ENCODE measurements at places on chromosomes 7 and 10.

DNA sequence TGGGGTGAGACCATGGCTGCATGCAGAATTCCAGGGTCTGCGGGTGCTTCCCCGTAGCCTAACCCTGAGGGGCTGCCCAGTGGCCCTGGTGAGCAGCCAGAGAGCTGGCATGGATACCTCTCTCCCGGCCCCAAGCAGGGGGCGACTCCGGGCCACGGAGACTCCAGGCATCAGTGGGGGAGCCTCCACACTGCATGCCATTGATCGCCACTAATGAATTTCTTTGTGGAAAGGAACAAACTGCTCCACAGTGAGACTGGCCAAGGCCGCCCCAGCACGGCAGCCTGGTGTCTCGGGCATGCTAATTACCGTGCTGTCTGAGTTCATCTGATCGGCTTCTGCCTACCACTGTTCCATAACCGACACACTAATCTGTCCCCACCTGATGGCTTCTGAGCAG, 184.4 kb downstream of the GRID1 start:
- DNase-seq = no peak

DNA sequence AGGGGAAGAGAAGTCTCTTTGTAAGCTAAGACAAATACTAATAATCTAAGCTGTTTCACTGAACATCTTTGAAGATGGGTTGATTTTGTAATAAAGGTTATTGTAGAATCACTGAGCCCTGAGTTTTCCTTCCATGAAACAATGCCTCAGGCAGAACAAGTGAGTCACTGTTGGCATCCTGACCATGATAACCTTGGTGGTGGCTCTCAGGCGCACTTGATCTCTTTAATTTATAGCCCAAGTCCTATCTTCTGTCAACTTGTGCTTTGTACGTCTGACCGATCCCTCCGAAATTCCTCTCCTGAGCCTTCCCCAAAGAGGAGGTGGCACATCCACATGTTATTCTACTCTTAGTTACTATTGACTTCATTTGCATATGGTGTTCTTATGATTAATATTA, 812.9 kb downstream of the REEP3 start:
- DNase-seq = no peak

GRCh38 chr10:32068569-32068968, 12.3 kb upstream of the KIF5B start:
- DNase-seq = no peak

- peak; percentile 17 for DNase-seq
Observed at GRCh38 chr7:151551820-151552219, 32.1 kb upstream of the RHEB start.

DNA sequence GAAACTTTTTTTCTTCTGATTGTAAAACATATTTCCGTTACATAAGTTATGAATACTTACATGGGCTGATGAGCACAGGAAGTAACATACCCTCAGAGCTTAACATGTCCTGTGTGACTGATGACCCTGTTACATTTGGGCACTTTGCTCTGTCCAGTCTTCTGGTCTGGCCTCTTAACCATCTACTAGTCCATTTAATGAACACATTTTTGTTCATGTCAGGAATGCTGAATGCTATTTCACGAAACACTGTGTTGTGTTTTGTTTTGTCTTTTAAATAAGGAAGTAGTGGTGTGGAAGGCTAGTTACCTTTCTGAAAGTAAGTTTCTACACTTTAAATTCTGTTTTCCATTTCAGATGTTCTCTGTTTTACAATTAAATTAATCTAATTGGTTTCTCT, 77.7 kb downstream of the RBM33 start:
- DNase-seq = no peak

GRCh38 chr7:28480595-28480994, 68.3 kb downstream of the CREB5 start:
- no peak for DNase-seq

GRCh38 chr7:50022451-50022850, 70.6 kb downstream of the ZPBP start:
- no peak for DNase-seq

- no peak for DNase-seq
Observed at GRCh38 chr10:123485341-123485960, 180.7 kb upstream of the GPR26 start.

DNA sequence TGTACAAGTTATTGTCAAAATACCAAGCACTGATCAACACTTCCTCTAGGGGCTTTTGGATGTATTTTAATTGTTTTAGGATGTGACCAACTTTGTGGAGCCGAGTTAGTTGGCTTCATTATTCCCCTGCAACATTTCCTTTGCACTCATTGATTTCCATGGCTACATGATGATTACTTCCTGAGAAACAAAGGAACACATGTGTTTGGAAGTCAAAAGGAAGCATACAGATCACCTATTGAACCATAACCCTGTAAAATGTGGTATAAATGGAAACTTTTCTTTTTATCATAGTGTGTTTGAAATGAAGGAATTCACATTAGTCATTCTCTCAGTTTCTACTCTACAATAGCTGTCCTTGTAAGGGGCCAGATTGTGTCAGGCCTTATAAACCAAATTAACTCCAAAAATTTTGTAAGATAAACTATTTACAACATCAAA, 32.2 kb upstream of the EXOC6 start:
- no peak for DNase-seq

- DNase-seq = no peak
Observed at GRCh38 chr7:47672271-47672791, 90.4 kb upstream of the TNS3 start.

GRCh38 chr7:119374436-119374835, 898.5 kb upstream of the KCND2 start:
- no peak for DNase-seq

- DNase-seq = no peak
Observed at GRCh38 chr7:73726083-73726466, 6.6 kb upstream of the STX1A start.

- DNase-seq = no peak
Observed at GRCh38 chr10:132537684-132538001, at the start of gene INPP5A. INPP5A (plus strand) TSS chr10:132537787; CDS start chr10:132538097, 310 bp downstream.

- DNase-seq = no peak
Observed at GRCh38 chr10:50561266-50561665, 62.5 kb downstream of the SGMS1 start.

DNA sequence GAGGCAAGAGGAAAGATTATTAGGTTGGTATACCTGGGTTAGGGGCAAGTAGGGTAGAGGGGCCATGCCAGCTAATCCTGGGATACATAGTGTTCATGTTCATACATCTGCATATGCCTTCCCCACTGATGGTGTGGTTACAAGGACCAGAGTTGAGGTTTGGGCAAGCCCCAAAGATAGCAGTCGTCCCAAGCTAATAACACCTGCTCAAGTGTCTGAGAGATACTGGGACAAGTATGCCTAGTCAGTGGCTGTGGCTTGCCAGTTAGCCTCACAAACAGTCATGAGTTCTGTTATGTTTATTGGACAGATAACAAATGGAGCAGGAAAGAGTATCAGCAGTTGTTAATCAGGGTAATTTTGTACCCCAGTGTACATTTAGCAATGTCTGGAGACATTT, 139.6 kb downstream of the ADAM22 start:
- no peak for DNase-seq

DNA sequence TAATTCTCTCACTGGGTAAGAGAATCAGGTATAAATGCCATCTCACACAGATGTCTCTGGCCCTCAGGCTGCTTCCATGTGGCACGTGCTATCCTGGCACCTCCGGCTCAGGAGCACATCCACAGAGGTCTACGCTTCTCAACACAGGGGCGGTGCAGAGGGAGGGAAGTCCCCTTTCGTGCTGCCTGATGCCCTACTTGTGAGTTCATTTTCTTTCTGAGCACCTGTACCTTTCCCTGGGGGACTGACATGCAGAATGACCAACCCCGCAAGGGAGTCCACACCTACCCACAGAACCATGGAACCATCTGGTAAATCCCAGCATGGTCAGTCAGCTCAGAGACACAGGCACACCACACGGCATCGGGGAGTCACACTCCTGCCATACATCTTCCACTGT, 99.0 kb upstream of the SAMD8 start:
- DNase-seq = no peak

DNA sequence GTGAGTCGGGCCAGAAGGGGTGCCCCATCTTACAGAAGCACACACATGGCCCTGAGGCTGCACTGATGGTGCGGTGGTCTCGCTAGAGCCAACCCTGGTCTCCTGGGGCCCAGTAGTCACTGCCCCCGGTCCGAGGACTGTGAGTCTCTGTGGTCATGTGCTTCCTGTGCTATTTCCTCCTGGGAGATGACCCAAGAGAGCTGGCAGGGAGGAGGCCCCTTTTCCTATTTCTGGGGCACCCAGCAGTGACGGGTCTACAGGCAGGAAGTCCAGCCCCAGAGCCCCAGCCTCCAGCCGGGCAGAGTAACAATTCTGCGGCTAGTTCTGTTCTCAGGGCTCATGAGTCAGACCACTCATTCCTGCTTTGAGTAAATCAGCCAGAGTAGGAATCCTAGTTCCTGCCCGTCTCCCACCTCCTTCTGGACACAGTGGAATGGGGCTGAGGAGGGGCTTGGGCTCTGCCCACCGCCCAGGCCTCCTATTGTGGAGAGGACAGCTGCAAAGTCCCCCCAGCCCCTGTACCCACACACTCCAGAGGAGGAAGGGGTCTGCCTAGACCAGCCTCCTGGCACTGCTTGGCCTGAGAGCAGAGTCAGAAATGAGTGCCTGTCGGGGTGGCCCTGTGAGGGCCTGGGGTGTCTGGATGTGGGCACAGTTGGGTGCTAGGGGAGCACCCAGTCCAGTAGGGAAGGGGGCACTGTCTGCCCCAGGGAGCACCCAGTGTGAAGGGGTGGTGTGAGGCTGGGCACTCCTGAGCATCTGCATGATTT, 80.5 kb upstream of the PPIF start:
- no peak for DNase-seq

DNA sequence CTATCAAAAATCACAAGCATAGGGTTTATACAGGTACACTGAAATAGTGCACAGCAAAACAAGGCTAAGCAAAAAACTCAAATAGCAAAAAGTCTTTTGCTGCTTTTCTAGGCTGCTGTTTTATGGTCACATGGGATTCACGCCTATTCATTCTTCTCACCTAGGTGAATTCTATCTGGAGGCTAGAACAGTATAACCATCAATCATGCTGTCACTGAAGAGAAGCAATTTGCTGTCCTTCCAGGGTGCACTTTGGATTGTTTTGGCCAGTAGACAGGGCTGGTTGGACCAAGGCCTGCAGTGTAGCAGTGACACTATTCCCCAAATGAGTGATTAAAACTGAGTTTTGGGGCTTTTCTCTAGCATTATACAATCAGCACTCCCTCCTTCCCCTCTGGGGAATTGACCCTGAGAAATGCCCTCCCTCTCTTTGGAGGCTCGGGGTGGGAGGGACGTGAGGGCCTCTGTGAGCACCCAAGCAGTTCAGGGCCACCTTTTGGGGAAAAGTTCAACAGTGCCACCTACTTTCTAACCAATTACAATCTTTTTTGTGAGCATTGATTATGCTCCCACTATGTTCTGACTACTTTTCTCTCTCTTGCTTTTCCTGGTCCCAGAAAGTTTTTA, 16.2 kb upstream of the SND1 start:
- no peak for DNase-seq

DNA sequence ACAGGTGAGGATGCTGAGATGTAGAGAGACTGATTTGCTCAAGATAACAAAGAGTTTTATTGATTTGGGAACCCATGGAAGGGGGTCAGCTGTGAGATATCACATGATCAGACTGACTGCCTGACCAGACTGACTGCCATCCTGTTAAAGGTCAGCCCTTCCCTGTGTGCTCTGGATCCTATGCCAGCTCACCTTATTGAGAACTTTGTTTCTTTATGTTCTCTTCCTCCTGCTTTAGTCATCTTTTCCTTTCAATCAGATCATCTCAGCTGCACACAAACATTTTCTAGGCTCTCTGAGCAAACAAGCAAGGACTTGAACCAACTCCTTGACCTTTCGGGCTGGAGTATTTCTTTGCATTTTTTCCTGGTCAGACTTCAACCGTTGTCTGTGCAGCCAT, 50.0 kb upstream of the MTPN start:
- no peak for DNase-seq

Measured in osteocyte (in vitro differentiated cells).